ENCODE measurements at places on chromosomes 3 and 15.

GRCh38 chr3:17021614-17022013, 136.9 kb downstream of the PLCL2 start:
- no peak for DNase-seq

DNA sequence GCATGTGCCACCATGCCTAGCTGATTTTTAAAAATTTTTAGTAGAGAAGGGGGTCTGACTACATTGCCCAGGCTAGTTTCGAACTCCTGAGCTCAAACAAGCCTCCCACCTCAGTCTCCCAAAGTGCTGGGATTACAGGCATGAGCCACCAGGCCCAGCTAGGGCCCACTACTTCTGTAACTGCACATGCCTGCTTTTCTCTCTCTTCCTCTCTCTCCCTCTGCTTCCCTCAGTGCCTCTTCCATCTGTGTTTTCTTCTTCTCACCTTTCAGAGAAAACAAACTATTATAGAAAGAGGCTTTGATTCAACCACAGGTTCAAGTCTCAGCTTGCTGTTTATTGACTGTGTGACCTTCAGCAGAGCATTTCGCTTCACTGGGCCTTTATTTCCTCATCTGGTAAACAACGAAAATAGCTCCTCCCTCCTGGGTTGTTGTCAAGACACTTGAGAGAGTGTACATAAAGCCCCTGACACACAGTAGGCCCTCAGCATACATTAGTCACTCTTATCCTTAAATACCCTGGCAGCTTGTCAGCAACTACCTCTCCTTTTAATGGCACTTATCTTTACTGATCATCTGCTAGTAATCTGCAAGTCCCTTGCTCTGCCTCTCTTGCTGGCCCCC, 10.2 kb downstream of the TADA3 start:
- DNase-seq, result no peak

GRCh38 chr15:92226020-92226612, 167.6 kb upstream of the ST8SIA2 start:
- DNase-seq, result peak; percentile 7

DNA sequence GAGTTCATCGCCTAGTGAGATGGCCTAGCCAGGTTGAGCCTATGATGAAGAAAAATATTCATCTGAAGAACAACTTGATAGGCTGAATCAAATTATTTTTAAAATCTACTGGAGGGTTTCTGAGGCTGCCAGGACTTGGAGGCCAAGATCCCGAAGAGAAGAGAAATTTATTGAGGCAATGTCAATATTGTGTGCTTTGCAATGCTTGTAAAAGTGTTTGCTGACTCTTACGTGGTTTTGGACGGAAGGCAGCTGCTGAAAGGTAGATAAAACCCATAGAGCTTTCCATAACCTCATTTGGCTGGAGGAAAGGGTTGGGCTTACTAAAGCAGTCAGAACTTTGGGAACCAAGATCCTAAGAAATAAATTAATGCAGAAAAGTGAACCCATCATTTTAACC, 361.0 kb upstream of the IL12A start:
- no peak for DNase-seq

GRCh38 chr3:170738766-170739165, 131.2 kb downstream of the RPL22L1 start:
- no peak for DNase-seq

GRCh38 chr3:194867270-194867983, 181.7 kb downstream of the FAM43A start:
- DNase-seq, result no peak

DNA sequence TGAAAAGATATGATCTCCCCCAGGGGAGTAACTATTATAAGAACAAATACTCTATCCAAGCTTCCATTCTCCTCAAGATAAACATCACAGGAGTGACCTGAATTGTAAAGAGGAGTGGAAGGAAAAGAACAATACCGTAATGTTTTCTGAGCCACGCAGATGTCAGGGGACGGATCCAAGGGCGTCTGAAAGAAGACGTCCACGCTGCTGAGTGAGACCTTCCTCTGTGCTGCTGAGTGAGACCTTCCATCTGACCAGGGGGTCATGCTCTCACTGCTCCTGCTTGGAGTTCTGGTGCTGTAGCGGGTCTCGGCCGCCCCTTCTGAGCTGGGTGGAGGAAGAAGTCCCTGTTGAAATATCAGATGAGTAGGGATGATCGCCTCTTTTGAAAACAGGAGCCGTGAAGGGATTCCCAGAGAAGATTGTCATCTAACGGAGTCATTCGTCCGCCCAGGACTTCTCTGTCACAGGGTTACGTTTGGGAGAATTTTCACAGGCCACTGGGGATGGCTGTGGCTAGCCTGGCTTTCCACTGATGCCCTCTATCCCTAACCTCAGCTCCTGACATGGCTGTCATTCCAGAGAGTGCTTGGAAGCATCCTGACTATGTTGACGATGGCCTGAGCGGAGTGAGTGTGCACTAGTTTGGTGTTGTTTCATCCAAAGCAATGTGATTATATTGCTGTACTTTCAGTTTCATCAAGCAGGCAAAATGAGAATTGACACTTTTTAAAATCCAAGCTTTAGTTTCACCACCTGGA, 184.9 kb downstream of the APBA2 start:
- no peak for DNase-seq

DNA sequence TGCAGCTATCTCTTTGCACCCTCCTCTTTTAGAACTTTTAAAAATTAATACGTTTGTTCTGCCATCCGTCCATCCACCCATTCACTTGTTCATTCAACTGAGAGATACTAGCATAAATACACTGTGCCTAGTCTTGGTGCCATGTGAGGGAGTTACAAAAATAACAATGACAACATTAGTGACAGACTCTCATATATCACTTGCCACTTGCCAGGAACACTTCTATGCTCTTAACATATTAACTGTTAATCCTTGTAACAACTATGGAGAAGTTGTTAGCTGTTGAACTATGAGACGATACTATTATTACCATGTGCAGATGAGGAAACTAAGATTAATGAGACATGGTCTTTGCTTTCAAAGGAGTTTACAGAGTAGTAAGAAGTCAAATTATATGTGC, 33.6 kb downstream of the RPL39L start:
- DNase-seq, result no peak

- DNase-seq, result peak; percentile 83
Observed at GRCh38 chr3:105368566-105369499, 2.1 kb downstream of the ALCAM start.

DNA sequence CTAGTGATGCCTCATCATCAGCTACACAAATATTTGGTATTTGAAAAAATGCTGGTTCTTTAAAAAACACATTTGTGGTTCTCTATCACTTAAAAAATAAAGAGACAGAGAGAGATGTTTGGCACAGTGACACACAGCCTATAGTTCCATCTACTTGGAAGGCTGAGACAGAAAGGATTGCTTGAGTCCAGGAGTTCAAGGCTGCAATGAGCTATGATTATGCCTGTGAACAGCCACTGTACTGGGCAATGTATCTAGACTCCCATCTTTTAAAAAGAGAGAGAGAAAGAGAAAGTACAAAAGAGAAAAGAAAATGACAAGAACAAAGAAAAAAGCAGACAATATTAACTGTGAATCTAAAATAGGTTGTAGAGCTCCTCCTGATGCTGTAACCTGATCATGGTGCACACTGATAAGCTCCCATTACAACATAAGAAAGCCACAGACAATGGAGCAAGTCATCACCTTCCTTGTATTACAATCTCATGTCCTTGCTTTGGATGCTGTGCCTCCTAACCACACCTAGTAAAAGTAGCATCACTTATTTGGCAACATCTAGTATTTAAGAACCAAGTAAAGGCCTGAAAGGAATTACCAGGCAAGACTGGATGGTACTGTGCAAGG, 31.7 kb upstream of the MAP4 start:
- no peak for DNase-seq

DNA sequence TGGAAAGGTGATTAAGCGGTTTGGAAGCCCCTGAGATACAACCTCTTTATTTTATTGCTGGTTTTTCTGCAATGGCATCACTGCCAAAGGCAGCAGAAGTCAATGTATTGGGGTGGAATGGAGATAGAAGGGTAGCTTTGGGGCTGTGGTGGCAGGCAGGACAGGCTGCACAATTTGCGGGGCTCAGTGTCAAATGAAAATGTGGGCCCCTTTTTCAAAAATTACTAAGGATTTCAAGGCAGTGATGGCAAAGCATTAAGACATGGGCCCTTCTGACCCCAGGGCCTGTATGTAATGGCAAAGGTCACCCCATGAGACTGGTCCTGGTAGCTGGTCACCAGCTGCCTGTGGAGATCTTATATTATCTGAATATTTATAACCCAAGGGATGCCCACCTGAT, 29.3 kb upstream of the GALNT15 start:
- DNase-seq, result no peak

GRCh38 chr15:75867449-75867848, 24.2 kb downstream of the UBE2Q2 start:
- DNase-seq, result no peak

DNA sequence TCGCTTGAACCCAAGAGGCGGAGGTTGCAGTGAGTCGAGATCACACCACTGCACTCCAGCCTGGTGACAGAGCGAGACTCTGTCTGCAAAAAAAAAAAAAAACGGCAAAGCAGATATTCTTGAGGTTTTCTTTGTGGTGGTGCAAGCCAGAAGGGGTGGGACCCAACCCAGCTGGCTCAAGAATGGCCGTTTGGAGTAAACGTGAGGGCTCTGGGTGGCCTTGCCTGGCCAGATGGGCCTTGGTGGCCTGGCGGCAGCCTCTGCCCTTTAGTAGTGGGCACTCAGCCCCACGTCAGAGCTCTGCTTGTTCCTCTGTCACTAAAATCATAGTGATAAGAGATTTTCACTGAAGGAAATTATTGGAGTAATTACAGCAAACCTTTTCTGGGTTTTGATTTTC, 50.5 kb downstream of the ATP1B3 start:
- DNase-seq, result no peak

GRCh38 chr3:53153980-53154379, 7.0 kb upstream of the PRKCD start:
- DNase-seq, result no peak

DNA sequence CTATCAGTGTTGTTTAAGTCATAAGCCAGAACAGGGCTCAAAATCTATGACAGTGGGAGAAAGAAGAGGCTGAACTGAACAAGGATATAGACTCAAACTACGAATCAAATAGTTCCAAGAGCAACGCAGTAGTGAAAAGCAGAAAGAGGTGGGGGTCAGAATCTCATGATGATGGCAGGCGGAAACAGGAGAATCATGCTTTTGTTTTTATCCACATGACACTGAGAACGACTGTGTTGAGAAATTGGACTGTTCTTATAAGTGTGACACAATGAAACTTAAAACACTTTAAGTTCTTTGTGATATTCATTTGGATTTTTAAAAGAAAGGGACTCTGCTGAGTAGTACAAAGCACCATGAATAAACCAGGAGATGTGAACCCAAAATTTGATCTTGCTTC, 309.4 kb downstream of the ULK4 start:
- DNase-seq, result no peak

DNA sequence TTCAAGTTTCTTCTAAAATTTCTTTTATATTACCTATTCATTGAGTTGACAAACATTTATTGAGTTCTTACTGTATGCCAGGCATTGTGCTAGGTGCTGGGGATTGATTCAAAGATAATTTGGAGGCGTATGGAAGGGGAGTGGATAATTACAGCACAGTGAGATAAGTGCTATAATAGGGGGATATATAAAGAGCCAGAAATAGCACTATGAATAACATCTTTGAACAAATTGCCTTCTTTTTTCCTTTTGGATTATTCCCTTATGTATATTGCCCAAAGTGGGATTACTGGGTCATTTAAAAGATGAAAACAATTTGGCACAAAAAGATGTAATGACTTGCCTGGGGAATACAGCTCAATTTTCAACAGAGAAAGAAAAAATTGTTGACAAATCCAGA, 64.6 kb downstream of the LPP start:
- no peak for DNase-seq

DNA sequence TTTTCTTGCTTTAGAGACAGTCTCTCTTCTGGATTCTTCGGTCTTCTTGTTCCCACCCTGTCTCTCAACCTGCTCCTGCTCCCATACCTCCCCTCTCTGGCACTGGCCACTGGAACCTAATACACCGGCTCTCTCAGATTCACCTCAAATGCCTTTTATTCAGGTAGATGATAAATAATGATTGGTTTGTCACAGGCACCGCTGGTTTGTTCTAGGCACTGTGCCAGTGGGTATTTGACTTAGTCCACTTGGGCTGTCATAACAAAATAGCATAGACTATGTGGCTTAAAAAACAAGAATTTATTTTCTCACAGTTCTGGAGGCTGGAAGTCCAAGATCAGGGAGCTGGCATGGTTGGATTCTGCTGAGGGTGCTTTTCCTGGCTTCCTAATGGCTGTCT, 278.2 kb upstream of the STT3B start:
- no peak for DNase-seq

Data from CD4-positive, alpha-beta T cell treated with Interleukin-1 beta for 1 hour (primary cell).